ENCODE measurements at places on chromosomes 16 and 17.

DNA sequence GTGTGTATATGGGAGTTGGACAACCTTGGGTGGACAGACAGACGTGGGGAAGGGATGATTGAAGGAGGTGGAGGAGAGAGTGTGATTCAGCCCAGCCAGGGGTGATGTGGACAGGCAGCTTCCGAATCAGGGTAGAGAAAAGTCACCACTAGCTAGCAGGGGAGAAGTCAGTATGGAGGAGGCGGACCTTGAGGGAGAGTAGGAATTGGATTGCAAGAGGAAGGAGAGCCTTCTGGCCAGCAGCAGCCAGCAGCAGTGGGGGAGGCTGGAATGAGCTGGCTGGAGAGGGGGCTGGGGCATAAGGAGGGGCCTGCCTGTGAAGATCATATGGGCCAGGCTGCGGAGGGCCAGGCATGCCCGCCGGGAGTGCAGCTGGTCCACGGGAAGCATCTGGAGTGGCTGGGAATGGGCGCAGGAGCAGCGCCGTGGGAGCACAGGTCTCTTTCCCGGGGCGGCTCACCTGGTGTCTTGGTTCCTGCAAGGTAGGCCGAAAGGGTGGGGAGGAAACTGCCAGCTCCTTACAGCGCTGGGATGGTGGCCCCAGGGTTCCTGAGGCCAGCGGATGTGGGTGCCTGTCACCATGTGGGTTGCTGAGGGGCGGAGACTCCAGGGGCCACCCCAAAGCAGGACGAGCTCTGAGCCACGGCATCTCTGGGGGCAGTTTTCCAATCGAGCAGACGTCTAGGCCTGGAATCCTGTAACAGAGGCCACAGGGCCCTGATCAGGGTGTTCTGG lies 235.3 kb downstream of the SEC14L1 start:
- no peak for DNase-seq

DNA sequence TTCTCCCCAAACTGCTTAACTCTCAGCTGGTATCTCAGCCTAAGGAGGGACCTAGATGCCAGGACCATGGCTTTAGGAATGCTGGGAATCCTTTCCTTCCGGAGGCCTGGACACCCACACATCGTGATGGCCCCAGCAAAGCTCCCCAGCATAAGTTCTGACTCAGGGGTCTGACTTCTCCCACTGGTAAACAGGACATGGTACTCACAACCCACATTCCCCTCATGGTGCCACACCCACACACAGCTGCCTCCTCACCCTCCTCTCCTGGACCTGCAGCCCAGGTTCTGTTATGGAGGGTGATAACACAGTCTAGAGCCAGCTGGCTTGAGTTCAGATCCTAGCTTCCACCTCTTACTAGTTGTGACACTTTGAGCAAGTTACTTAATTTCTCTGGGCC lies 719 bp upstream of the RNF227 start:
- DNase-seq: no peak

DNA sequence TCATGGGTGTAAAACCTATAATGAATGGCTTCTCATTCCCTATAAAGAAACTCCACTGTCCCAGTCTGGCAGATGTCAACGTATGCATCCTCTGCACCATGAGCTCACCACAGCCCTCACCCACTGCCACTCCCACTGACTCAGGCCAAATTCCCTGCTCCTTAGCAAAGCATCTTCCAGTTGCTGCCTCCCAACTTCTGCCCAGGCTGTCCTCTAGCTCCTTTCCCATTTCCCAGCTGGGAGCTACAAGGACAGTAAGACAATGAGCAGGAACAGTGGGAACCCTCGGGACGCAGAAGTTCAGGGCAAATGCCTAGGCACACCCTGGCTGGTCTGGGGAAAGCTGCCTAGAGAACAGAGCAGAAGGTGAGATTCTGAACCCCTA lies 9.1 kb upstream of the THAP11 start:
- DNase-seq: no peak

DNA sequence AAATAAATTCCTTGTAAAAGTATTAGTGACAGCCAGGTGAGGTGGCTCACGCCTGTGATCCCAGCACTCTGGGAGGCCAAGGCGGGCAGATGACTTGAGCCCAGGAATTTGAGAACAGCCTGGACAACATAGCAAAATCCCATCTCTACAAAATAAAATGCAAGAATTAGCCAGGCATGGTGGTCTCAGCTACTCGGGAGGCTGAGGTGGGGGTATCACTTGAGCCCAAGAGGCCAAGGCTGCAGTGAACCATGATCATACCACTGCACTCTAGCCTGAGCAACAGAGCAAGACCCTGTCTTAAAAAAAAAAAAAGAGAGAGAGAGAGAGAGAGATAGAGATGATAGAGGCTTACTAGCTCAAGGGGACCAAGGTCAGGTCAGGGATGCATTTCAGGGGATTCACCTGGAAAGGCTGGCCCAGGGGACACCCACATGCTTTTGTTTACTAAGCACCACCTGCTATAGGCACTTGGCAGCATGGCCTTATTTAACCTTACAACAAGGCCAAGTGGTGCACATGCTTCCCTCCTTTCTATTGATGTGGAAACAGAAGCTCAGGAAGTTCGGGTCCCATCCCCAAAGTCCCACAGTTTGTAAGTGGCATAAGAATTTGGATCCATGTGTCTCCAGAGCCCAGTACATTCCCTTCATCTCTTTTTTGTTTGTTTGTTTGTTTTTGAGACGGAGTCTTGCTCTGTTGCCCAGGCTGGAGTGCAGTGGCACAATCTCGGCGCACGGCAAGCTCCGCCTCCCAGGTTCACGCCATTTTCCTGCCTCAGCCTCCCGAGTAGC lies 12.4 kb upstream of the SRCIN1 start:
- no peak for DNase-seq

- no peak for DNase-seq
Observed at GRCh38 chr16:21568502-21569189, 30.7 kb upstream of the METTL9 start.

GRCh38 chr17:40452921-40453378 lies 9.7 kb downstream of the IGFBP4 start:
- DNase-seq: no peak

GRCh38 chr17:63697341-63698286 lies 2.3 kb downstream of the LIMD2 start:
- peak; percentile 59 for DNase-seq

- DNase-seq: no peak
Observed at GRCh38 chr16:73915935-73916334, 380.7 kb upstream of the PSMD7 start.

DNA sequence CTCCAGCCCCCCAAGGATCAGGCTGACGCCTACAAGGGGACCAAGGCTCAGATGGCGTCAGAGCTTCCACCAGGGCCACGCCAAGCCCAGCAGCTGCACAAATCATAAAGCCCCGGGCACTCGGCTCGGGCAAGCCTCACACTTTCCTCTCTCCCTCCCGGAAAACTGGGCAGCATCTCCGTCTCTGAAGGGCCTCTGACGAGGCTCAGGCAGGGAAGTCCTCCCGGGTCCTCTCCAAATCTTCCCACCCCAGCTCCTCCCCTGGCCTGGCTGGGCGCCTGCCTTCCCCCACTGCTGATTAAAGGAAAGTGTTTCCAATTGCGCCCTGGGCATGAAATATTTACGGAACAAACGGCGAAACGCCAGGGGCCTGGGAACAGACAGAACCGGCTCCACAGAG lies 38.5 kb downstream of the PIEZO1 start:
- no peak for DNase-seq

GRCh38 chr17:77107506-77108433 lies 33.0 kb upstream of the SEC14L1 start:
- peak; percentile 61 for DNase-seq

DNA sequence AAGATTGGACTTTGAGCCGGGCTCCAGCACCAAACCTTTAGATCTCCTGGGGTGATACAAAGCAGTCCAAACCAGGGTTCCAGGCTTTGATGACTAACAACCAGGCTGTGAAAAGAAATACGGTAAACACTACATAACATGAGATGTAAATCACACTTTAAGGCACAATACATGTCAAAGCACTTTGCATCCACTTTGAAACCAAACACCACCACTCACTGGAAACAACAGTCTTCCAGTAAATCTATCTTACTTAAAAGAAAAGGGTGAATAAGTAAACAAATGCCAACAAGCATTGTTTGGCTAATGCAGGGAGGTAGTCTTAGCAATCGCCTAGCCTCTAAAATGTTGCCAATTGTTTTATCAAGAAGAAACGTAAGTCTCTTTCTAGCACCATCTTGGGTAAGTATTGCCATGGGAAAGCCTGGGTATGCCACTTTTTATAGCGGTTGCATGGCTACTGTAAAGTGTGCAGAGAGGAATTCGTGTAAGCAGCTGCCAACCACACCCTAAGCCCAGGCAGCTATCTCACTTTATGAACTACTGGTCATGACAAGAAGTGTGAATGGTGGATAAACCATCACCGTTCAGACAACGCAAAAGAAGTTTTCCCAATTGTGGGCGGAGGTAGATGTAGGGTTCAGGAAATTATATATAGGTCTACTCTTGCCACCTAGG lies 267.4 kb upstream of the PSMD7 start:
- DNase-seq: no peak

DNA sequence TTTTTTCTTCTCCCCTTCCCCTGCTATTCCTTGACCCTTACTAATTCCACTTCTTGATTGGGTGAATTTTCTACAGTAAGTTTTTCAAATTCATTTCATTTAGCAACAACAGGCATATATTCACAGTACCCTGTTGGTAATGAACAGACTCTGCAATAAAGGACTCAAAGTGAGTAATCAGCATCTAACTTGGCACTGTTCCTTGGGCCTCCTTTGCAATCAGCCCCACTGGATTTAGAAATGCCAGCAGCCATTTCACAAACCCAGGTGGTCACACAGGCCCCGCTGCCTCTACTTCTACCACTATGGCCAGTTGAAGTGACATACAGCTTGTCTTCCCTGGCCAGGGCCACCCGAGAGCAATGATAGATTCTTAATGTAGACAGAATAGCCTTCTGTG lies 113.8 kb downstream of the CYB561 start:
- no peak for DNase-seq

DNA sequence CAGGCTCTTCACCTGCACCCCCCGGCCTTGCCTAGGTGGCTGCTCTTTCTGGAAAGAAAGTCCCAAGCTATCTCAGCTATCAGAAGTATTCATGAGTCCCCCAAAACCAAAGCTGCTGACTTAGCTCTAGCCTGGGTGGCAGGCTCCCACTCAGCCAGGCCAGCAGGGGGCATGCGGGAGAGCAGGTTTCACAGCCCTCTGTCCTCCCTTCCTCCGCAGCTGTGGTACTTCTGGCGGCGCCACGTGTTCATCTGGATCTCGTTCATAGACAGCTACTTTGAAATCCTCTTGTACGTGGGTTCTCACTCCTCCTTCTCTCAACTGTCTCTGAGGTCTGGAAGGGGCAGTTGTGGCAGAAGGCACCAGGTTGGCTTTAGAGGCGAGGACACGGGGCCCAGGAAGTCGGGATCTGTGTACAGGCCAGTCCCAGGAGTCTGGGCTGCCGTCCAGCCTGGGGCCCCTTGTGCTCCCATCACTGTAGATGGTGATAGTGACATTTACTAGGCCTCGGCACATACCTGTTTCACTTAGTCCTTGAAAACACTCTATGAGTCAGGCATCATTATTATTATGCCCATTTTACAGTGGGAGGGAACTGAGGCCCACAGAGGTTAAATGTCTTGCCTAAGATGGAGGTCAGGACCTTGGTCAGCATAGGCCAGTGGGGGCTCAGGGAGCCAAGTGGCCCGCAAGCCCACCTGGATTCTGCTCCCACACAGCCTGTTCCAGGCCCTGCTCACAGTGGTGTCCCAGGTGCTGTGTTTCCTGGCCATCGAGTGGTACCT lies 12.9 kb downstream of the TRPV2 start:
- DNase-seq: no peak

DNA sequence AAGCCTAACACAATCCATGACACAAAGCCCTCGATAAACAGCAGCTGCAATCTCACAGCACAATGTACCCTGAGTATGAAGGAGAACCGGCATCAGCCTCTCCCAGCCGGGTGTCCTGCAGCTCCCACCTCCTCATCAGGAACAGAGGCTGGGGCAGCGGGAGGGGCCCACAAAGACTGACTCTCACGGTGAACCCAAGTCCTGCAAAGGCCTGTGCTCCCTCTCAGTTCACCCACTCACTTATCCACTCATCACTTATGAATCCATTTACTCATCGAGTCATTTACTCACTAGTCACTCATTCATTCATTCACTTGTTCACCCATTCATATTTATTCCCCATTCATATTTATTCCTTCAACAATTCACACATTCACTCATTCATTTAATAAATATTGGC lies 11.6 kb downstream of the ZNF423 start:
- no peak for DNase-seq

DNA sequence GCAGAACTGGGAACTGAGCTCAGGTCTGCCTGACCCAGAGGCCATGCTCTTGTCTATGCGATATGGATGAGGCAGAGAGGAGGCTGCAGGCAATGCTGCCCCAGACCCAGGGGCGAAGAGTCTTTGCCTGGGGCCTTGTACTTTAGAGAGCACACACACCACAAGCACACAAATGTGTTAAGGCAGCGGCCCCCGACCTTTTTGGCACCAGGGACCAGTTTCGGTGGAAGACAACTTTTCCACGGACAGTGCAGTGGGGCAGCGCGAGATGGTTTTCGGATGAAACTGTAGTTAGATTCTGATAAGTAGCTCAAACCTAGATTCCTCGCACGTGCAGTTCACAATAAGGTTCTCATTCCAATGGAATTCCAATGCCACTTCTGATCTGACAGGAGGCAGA lies 6.7 kb downstream of the MT4 start:
- DNase-seq: no peak

GRCh38 chr16:22373662-22374310 lies 633 bp downstream of the CDR2 start:
- peak; percentile 3 for DNase-seq

DNA sequence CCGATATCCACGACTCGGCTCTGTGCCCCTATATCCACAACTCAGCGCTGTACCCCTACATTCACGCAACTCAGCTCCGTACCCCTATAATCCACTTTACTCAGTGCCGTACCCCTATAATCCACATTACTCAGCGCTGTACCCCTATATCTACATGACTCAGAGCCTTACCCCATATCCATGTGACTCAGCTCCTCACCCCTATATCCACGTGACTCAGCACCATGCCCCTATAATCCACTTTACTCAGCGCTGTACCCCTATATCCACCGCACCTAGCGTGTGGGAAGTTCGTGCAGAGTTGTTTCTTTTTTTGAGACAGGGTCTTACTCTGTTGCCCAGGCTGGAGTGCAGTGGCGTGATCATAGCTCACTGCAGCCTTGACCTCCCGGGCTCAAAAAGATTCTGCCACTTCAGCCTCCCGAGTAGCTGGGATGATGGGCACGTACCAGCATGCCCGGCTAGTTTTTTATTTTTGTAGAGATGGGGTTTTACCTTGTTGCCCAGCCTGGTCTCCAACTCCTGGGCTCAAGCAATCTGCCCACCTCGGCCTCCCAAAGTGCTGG lies 17.4 kb downstream of the CYB5D2 start:
- DNase-seq: no peak

DNA sequence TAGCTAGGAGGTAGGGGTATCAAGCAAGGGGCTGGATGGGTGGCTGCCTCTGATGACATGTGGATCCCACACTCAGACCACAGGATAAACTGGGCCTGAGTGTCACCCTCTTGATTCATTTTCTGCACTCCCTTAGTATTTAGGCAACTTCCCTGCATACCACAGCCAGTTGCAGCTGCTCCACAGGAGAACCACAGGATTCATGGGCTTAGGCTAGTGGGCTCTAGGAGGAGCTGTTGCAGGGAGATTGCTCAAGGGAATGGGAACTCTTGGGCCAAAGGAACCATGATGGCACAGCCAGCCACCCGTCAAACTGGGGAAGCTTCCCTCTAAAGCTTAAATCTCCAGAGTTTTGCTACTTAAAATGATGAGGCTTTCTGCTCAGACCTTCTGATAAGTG lies 269.7 kb upstream of the ASIC2 start:
- no peak for DNase-seq
